Neural crest cell (in vitro differentiated cells): ENCODE measurements at places on chromosomes 2 and 18. TPM values are rescaled to one million over a fixed set of nuclear protein-coding genes. Genes with fewer than 3 reads are reported as not detected.

The NYAP2 gene
- total RNA-seq: 0.35 and 0.36 TPM in 2 replicates

DNA sequence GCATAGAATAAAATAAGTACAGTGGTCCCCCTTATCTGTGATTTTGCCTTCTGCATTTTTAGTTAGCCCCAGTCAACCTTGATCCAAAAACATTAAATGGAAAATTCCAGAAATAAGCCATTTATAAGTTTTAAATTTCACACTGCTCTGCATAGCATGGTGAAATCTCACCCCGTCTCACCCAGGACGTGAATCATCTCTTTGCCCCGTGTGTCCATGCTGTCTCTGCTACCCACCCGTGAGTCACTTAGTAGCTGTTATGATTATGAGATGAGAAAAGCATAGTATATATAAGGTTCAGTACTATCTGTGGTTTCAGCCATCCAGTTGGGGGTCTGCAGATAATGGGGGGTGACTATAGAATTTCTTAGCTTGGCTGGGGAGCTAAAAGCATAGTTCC, 67.3 kb downstream of the RHBDD1 start:
- DNase-seq: no peak

The C1QL2 gene
- total RNA-seq: 0.14 TPM in 1 of 2 replicates, not detected in the other

GRCh38 chr2:5454051-5454390, 238.2 kb upstream of the SOX11 start:
- DNase-seq: no peak
